ENCODE measurements at places on chromosomes 12 and 14.

GRCh38 chr12:24688601-24689000, 260.3 kb downstream of the BCAT1 start:
- DNase-seq, result no peak

- peak; percentile 62 for DNase-seq
Observed at GRCh38 chr14:59358102-59358501, 107.1 kb downstream of the GPR135 start.

DNA sequence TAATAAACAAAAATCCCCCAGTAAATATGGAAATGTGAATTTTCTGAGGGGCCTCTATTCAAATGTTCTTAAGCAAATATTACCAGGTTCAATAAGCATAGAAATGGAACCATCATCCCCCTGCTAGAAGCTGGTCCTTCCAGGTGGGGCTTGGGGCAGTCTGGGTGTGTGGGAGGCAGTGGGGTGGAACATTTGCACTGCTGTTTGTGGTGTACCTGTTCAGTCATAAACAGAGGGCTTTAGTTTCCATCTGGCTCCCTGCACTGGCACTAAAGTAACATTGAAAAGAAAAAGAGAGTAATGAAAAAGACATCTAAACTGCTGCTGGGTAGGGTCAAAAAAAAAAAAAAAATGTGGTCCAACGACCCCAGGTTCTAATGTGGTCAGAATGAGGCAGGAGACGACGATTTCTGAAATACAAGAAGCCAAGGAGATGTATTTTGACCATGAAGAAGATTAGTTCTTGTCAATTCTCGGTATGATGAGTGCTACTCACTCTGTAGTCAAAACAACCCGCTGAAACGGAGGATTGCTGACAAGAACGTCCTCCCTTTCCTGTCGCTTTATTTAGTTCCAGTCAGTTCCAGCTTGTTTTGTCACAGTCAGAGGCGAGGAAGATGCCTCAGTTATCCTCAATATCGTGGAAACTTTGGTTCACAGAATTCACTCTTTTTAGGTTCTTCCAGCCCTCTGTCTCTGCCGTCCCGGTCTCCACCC, 44.2 kb upstream of the MANSC4 start:
- DNase-seq, result no peak

GRCh38 chr14:80538633-80539375, 327.5 kb upstream of the DIO2 start:
- no peak for DNase-seq

- DNase-seq, result no peak
Observed at GRCh38 chr12:66055837-66056319, 74.7 kb downstream of the LLPH start.

- peak; percentile 64 for DNase-seq
Observed at GRCh38 chr14:38496092-38496491, 240.2 kb upstream of the CLEC14A start.

DNA sequence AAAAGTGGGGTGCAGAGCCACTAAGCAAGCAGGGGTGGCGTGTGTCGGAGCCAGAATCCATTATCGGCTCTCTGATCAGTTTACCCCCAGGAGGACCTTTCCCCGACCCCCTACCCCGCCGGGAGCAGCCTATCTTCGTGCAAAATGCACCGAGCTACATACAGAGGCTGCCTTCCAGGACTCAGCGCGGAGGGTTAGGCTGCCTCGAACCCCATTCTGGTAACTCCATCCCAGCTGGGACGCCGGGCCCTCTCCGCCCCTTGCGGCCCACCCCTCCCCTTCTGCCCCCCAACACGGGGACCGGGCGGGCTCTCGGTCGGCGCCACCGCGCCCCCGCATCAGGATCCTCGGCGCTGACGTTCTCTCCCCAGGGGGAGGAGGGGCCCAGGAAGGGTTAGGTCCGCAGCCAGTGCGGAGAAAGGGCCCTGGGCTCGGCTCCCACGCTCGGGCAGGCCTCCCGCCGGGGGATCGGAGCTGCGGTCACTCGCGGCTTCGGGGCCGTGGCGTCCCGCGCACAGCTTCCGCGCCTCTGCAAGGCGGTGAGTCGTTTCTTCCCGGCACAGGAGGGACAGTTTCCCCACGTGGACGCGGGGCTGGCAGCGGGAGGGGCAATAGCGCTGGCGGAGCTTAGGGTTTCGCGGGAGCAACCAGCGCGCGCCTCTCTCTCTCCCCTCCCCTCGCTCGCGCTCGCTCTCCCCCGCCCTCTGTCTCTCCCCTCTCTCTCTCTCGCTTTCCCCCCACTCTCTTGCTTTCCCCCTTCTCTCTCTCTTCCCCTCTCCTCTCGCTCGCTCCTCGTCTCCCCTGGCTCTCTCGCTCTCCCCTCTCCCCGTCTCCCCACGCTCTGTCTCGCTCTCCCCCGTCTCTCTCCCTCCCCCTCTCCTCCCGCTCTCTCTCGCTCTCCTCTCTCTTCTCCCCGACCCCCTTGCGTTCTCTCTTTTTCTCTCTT, 12.5 kb upstream of the MAP3K9 start:
- DNase-seq, result peak; percentile 60

- no peak for DNase-seq
Observed at GRCh38 chr12:38222011-38222410, 94.6 kb upstream of the ALG10B start.

- DNase-seq, result no peak
Observed at GRCh38 chr14:102138535-102138934, 1.2 kb upstream of the WDR20 start.

- no peak for DNase-seq
Observed at GRCh38 chr12:68612697-68613096, 2.0 kb downstream of the RAP1B start.

- no peak for DNase-seq
Observed at GRCh38 chr14:69190191-69190590, 1.1 kb upstream of the EXD2 start.

DNA sequence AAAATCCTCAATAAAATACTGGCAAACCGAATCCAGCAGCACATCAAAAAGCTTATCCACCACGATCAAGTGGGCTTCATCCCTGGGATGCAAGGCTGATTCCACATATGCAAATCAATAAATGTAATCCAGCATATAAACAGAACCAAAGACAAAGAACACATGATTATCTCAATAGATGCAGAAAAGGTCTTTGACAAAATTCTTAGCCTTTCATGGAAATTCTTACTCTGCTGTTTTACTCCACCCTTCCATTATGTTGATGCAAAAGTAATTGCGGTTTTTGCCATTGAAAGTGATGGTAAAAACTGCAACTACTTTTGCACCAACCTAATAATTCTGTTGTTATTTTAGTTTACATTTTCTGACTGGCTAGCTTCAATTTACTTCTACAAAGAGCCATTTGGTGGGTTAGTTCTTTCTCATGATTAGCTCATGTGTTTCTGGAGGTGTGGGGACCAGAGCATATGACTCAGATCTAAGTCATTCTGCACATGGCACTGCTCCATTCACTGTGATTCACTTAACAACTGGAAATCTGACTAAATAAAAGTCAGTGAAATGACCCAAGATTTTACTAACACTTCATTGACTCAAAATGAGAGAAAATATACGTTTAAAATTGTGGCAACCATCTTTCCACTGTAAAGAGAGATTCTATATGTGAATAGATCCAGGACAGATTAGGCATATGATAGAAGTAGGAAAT, 99.9 kb downstream of the TMTC3 start:
- peak; percentile 17 for DNase-seq

DNA sequence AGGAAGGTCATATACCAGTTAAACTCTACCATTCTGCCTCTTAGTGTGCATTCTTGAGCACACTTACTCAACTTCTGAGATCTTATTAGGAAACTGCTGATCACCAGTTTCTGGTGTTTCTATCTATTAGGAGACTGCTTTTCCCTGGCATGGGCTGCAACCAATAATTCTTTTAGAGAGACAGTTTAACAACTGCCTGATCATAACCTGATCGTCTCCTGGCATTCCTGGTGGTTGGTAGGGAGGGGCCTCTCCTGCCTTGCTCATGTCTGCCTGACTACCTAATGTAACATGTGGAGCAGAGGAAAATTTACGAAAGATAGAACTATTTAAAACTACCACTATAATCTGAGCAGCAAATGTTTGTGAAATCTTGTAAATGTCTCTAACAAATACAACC, 75.3 kb upstream of the MGAT4C start:
- DNase-seq, result no peak

GRCh38 chr12:19802915-19803314, 363.6 kb downstream of the AEBP2 start:
- DNase-seq, result no peak

DNA sequence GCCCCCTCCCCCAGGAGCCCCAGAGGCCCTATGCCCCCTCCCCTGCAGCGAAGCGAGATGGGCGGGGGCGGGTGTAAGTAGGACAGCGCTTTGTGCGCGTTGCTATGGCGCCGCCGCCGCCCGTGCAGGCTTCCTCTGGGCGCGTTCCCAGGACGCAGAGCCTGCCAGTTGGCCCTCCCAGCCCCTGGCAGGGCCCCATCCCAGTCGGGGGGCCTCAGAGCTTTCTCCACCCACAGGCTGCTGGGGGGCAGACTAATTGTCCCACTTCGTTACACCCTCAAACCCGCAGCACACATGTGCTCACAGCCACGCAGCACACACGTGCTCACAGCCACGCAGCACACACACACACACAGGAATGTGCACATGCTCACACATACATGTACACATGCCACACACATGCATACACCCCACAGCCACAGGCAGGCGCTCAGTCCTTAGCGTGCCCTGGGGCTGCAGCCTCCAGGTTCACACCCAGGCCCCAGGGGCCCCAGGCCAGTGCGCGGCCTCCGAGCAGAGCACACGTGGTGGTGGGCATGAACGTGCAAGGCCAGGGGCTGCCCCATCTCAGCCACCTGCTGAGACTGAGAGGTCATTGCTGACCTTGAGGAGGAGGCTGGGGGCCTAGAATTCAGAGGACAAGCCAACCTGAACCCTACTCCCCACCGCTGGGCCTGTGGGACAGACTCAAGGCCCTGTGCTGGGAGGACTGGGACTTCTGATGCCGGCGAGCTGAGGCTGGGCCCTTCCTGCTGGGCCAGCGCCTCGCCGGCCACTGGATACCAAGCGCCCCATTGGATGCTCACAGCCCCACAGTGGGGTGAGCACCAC, 15.6 kb downstream of the TRMT61A start:
- DNase-seq, result peak; percentile 86

DNA sequence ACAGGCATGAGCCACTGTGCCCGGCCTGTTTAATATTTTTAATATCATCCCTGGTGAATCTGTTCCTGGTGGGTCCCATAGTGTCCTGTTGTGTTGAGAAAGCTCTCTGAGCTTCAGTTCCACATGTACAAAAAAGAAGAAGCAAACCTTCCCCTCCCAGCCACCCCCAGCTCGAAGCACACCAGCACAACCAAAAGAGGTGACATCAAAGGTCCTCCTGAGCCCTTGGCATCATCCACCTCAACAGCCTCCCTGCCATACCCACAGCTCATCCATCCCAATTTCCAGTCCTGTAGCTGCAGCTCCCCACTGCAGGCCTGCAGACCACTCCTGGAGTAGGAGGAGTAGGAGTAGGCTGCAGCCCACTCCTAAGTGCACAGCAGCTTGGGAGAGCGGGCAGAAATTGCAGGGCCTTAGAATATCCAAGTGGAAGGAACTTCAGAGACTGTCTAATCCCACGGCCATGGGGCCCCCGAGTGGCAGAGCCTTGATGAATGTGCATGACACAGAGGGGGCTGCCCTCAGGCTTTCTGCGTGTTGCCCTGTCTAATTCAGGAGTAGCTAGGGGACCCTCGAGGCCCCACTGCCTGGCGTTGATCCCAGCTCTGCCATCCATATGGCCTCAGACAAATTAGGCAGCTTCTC, 36.7 kb upstream of the CD9 start:
- no peak for DNase-seq

GRCh38 chr12:122067548-122067947, 11.0 kb upstream of the MLXIP start:
- no peak for DNase-seq

- peak; percentile 11 for DNase-seq
Observed at GRCh38 chr12:104567832-104568486, 111.2 kb downstream of the CHST11 start.

DNA sequence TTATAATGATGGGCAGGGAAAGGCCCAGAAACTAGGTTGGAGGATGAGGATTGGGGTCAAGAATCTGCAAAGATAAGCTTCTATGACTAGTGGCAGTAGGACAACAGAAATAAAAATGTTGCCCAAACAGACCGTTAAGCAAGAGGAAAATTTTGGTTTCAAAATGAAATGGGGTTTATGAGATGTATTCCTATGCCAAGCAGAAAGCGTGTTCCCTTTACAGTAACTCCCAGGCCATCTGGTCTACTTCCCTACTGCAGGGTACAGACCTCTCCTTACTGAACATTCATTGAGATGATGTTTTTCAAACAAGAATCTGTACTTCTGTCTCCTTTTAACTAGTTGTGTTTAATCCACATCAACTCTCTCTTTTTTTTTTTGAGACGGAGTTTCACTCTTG, 20.4 kb upstream of the TMEM229B start:
- peak; percentile 56 for DNase-seq

DNA sequence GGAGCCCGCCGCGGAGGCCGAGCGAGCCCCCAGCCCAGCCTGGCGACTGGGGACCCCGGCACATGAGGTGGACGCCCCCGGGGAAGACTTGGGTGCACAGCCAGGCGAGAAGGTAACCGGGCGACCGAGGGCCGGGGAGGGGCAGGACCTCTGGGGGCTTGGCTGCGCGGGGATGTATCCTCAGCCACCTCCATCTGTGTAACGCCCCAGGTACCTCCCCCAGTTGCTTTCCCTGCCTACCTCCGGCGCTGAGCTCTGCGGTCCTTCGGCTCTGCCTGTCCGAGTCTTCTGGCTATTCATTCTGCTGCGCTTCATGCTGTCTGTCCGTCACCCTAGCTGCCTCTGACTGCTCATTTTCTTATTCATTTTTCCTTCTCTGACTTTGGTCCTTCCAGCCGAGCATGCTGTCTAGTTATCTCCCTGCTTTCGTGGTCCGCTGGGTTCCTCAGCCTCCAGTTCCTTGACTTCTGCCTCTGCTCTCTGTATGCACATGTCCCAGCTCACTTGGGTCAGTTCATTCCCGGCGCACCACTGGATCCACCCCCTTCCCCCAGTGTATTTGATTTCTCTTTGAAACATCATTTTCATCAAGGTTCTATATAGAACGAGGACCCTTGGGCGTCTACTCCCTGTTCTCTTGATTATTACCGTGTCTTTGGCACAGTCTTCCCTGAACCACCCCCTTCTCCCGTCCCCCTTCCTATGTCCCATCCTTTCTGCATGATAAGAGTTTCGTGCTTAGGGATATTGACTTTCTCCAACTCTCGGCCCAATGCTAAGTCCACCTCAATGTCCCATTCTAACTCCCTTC, 612 bp downstream of the PHC1 start:
- peak; percentile 72 for DNase-seq

DNA sequence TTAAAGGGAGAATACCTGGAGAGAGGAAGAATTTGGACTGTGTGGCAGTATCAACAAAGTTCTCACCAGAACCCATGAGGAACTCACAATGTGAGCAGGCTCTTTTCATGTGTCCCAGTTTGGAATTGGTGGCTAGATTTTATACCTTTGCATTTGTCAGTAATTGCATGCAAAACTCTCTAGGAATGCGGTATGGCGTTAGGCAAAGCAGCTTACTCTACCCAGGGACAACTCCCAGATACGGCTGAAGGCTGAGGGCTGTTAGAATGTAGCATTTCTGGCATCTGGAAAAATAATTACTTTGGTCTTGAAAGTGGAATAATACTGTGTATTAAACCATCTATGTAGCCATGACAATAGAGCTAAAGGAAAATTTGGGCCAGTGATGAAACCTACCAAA, 635.5 kb downstream of the SLC16A7 start:
- no peak for DNase-seq

All from muscle of leg (tissue), 16 donors.